ENCODE measurements at places on chromosomes 2 and 18.

GRCh38 chr2:78780256-78780655, 245.2 kb upstream of the REG3G start:
- no peak for DNase-seq

- DNase-seq, result no peak
These were observed 81.5 kb downstream of the DYSF start for GRCh38 chr2:71534826-71535225.

DNA sequence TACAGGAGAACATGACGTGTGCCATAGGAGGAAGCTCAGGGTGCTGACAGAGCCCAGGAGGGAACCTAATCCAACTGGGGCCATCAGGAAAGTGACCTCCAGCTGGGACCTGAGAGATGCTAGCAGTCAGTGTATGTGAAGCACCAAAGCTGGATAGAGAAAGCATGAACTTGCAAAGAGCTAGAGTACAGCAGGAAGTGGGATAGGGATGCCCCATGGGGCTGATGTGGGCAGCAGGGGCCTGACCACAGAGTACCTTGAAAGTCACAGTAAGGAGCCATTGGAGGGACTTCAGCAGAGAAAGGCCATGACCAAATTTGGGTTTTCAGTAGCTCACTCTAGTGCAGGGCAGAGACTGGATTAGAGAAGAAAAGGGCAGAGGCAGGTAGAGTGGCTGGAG, 91.6 kb upstream of the TTC39C start:
- no peak for DNase-seq

GRCh38 chr2:24421668-24422067, 61.3 kb upstream of the ITSN2 start:
- peak; percentile 28 for DNase-seq

GRCh38 chr2:222756951-222757650, 85.6 kb downstream of the MOGAT1 start:
- DNase-seq, result no peak

DNA sequence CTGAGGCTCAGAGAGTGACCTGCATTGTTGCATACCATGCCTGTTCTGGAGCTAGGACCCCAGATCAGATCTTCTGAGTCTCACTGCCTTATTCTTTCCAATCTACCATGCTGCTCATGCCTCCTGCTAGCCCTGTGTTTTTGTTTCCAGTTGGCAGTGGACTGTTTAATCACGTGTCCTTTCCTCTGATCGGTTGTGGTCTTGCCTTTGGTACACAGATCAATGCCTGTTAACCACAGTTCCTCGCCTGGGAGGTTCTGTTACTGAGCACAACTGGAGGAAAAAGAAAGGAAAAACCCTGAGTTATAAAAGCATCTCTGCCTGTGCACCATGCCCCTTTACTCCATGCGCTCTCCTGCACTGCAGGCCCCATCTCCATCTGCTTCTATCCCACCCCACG, 329.1 kb downstream of the SETBP1 start:
- DNase-seq, result no peak

Data from central memory CD4-positive, alpha-beta T cell (primary cell).